Ovary (tissue), 10 donors: ENCODE measurements at places on chromosomes 16 and 17. TPM values are rescaled to one million over a fixed set of nuclear protein-coding genes. Genes with fewer than 3 reads are reported as not detected.

GRCh38 chr17:56679115-56679776, 85.7 kb downstream of the NOG start:
- H3K4me3 ChIP-seq, result no peak overlapping the region
- peaks cover 2% of the 10 kb centered on the region for H3K4me1 ChIP-seq
- no peak for DNase-seq
- no peaks in the 10 kb centered on the region for H3K36me3 ChIP-seq
- H3K27ac ChIP-seq, result no peak overlapping the region
- H3K27me3 ChIP-seq, result no peaks in the 10 kb centered on the region

DNA sequence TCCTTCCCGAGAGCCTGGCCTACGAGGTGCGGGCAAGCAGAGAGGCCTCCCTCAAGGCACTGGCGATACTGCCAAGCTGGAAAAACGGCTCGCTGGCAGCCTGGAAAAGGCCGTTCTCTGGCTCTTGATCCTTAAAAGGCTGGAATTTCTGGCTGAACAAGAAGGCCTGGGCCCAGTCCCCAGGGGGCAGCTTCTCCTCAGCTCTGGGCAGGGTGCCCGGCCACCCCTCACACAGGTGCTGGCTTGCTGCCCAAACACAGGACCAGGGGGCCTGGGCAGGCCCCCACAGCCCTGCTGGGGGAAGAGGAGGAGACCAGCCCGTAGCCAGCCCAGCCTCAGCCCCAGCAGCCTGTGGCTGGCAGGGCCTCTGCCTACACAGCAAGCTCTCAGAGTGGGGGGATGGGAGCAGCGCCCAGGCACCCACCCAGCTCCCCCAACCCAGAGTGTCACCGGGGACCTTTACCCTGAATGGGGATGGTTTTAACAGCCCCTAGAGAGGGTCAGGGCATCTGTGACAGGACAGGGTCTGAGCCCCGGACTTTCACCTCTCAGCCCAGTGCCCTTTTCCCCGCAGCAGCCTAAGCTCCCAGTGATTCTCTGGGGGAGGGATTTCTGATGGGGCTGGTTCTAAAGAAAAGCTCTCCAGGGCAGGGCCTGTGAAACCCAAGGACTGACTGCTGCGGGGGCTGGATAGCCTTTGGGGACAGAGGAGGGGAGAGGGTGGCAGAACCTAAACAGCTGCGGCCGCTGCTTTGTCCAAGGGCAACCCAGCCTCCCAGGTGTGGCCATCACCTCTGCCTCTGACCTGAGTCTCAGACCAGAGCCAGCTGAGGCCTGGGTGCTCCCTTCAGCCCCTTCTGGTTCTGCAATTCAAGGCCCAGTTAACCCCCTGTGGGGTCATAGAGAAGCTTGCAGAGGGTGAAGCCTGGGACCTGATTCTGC, 38.6 kb upstream of the TOB1 start:
- peak overlapping the region; percentile 66 for H3K27ac ChIP-seq
- H3K36me3 ChIP-seq, result no peaks in the 10 kb centered on the region
- no peak overlapping the region for H3K4me3 ChIP-seq
- peaks cover 6% of the 10 kb centered on the region for H3K4me1 ChIP-seq
- DNase-seq, result peak; percentile 62

DNA sequence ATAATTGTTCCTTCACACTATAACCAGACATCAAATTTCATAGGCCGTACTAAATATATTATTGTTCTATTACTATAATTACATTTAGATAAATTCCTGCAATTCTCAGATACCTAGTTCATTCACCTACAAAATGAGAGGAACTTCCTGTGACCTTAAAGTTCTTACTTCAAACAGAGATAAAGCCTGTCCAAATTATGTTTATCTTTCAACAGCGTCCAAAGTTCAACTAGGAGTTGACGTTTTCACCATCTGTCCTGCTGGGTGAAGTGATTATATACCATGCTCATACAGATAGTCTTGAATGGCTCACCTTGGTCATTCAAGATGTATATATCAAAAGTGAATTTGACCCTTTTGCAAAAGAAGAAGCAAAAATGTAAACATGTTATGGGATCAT, 440.6 kb downstream of the CDH8 start:
- H3K4me3 ChIP-seq, result no peak overlapping the region
- no peaks in the 10 kb centered on the region for H3K36me3 ChIP-seq
- DNase-seq, result no peak
- H3K4me1 ChIP-seq, result no peaks in the 10 kb centered on the region
- H3K27me3 ChIP-seq, result no peaks in the 10 kb centered on the region
- no peak overlapping the region for H3K27ac ChIP-seq

DNA sequence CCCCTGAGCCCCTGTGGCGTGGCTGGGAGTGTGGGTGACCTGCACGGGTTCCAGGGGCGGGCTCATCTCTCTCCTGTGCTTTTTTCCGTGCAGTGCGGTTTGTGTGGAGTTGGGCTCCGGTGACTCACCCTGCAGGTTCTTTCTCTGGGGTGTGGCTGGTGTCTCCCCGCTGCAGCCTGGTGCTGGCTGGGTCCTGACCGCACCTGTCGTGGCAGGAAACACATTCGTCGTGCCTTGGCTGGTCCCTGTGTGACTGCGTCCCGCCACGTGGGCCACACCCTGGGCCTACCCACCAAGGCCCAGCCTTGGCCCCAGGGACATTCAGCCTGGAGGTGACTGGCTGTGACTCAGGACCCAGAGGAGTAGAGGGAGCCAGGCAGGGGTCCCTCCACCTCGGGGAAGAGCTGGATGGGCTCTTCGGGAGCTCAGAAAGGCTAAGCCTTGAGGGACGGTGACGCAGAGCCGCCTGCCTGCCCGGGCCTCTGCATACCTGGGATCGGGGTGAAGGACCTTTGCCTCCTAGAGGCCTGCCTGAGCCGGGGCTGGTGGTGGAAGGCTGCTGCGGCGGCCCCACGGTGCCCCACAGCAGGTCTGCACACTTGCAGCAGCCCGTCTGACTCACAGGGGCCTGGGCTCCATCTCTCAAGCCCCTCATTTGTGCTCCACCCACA, 7.8 kb downstream of the TRAF7 start:
- no peak overlapping the region for H3K4me3 ChIP-seq
- H3K4me1 ChIP-seq, result peaks cover 12% of the 10 kb centered on the region
- DNase-seq, result no peak

The FOXN1 gene
- not detected for total RNA-seq

The JMJD8 gene
- total RNA-seq, result 70.5 TPM

The CEP95 gene
- 61.1 TPM for total RNA-seq

The TRPV3 gene
- 2.2 TPM for total RNA-seq

The EIF1 gene
- total RNA-seq, result 1,292 TPM

The PRAC1 gene
- total RNA-seq, result not detected
